ENCODE measurements at places on chromosomes 5 and 9.

- DNase-seq = no peak
Measured at GRCh38 chr5:168908207-168908606, 329.0 kb upstream of the PANK3 start.

GRCh38 chr9:124222918-124223720, 34.6 kb upstream of the NEK6 start:
- no peak for DNase-seq

GRCh38 chr5:110768138-110768860, 29.5 kb downstream of the SLC25A46 start:
- DNase-seq = no peak

GRCh38 chr9:132609829-132610228, 27.4 kb downstream of the BARHL1 start:
- no peak for DNase-seq

GRCh38 chr5:120604884-120605283, 140.8 kb downstream of the PRR16 start:
- DNase-seq = no peak

GRCh38 chr9:79809931-79810330, 238.2 kb downstream of the TLE4 start:
- DNase-seq = no peak

DNA sequence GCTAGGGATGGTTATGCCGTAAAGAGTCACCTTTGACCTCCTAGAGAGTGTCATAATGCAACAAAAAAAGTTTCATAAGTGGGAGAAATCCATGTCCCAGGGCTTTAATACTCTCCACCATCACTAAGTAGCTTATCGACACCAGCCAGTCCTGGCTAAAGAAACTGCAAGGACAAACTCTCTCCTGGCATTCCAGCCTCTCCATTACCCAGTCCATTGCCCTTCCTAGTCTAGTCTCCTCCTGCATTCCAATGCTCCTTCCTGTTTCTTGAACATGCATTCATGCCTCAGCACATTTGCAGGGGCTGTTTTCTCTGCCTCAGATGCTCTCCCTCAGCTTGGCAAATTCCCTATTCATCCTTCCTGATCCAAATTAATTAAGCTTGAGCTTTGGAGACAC, 364.1 kb downstream of the BRINP1 start:
- DNase-seq = no peak

GRCh38 chr9:91458906-91459305, 35.3 kb upstream of the NFIL3 start:
- DNase-seq = no peak

DNA sequence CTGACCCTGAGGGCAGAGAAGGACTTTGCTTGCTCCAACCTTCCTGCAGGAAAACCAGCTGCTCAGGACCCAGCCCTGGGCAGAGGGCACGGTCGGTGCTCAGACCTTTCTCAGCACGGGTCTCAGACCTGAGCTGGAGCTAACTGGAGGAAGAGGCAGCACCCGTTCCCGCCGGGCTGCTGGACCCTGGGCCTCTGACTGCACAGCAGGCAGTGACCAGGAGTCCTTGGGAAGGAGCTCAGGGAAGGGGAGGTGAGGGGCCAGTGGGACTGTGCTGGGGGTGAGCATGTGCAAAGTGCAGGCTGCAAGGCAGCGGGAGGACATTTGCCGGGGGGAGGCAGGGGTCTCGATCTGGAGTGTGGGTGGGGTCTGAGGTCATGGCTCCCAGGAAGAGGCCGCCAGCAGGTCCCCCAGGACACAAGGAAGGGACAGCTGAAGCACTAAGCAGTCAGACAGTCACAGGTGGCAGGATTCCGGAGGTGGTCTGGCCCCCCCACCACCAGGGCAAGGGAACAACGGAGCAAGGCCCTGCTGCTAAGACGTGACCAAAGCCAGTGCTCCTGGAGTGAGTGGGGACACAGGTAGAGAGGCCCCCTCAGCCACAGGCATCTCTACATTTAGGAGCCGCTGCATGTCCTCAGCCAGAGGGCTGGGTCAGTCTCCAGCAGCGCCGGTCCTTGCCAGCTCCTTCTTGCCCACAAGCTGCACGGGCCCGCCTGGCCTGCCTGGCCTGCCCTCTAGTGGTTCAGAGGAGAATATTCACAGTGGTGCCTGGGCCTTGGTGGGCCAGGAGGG, 4.8 kb upstream of the DPM2 start:
- DNase-seq = no peak

- DNase-seq = no peak
Measured at GRCh38 chr9:127776924-127777289, 1.6 kb downstream of the SH2D3C start.

GRCh38 chr9:75175395-75175794, 87.1 kb downstream of the OSTF1 start:
- no peak for DNase-seq

DNA sequence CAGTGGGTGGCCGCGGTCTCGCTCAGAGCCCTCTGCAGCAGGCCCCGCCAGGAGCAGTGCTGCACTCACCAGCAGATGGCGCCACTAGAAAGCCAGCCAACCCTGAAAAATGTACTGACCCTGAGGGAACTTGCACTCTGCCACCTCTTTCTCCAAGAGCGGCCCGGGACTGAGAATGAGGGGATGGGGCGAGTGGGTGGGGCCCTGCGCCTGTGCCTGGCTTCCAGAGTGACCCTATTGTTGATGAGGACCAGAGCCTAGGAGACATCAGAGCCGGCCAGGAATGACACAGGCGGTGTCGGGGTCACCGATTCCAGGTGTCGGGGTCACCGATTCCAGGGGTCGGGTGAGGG, 2.9 kb upstream of the IL17B start:
- DNase-seq = peak; percentile 59

DNA sequence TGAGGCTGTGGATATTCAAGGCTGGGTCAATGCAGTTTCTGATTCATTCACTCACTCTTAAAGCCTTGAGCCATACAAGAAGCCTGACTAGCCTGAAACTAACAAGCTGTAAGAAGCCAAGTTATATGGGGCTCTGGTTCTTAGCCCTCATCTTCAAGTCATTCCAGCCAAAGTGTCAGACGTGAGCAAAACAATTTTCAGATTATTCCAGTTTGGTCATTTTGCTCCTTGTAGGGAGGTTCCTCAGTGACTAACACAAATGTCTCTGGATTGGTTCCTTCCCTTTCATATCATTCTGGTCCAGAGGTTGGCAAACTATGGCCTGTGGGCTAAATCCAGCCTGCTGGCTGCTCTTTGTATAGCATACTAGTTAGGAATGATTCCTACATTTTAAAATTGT, 12.5 kb upstream of the SHOC1 start:
- no peak for DNase-seq

GRCh38 chr5:150644514-150644913, 4.1 kb downstream of the SYNPO start:
- no peak for DNase-seq

DNA sequence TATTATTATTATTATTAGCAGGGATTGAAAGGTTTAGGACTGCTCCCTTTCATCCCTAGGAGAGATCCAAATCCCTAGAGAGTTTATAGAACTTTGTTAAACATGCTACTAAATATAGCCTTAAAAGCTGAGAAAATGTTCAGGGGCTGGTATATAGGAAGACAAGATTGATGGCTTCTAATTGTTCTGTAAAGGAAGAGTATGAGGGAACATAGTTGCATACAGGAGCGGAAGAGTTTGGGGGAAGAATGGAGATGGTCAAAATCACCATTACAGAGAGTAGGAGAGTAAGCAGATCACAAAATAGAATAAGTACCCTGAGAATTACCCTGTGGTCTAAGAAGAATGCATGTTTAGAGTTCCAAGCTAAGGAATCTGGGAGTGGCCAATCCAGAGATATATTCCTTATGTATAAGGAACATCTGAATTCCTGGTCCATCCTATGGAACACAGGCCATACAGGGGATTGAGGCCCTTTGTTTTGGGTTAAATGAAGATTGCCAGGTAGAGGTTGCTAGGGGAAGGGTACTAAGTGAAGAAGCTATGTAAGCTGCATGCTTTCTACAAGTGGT, 158.0 kb upstream of the APC start:
- DNase-seq = no peak

DNA sequence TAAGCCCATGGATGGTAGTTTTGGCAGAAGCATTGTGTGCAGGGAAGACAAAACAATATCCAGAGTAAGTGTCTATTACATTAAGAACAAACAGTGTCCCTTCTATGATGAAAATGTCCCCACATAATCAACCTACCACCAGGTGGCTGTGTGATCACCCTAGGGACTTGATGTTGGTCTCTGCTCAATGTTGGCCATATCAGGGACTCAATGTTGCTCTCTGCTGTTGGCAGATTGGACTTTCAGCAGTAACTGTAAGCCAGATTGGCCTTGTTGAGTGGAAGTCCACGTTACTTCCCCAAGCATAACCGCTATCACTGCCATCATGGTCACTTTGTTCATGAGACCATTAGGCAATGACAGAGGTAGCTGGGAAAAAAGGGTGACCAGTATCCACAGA, 52.8 kb upstream of the PRSS3 start:
- DNase-seq = no peak

- DNase-seq = no peak
Measured at GRCh38 chr5:134935711-134936602, 31.0 kb downstream of the PCBD2 start.

- no peak for DNase-seq
Measured at GRCh38 chr5:2986301-2986700, 234.8 kb upstream of the IRX2 start.

DNA sequence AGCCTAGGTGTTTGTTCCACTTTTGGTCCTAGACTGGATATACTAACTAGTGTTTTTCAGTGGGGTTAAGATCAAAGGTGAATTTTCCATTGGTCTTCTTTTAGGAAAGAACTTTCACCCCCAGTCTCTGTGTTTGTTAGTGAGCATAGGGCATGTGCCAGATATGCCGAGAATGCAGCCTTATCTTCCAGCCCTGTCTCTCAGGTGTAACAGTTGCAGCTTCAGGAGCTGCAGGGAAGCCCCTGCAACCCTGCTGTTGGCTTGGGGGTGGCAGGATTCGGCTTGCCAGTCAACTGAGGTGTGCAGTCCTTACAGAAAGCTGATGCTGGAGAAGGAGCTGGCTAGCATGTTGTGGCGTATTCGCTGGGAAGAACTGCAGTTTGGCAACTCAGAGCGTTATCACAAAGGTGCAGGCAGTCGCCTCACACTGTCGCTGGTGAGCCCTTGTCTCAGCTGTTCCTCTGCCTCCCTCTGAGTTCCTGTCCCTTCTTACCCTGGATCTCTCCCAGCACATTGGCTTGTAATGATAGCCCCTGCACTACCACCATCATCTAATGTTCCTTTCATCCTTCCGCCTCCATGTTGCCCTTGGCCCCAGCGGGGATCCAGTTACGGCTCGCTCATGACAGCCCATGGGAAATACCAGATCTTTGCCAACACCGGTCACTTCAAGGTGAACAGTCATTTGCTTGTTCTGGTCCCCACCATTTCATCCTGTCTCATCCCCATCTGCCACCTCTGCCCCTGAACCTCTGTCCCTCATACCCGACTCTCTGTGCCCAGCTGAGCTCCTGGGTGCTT, 10.1 kb downstream of the NPR2 start:
- DNase-seq = no peak

DNA sequence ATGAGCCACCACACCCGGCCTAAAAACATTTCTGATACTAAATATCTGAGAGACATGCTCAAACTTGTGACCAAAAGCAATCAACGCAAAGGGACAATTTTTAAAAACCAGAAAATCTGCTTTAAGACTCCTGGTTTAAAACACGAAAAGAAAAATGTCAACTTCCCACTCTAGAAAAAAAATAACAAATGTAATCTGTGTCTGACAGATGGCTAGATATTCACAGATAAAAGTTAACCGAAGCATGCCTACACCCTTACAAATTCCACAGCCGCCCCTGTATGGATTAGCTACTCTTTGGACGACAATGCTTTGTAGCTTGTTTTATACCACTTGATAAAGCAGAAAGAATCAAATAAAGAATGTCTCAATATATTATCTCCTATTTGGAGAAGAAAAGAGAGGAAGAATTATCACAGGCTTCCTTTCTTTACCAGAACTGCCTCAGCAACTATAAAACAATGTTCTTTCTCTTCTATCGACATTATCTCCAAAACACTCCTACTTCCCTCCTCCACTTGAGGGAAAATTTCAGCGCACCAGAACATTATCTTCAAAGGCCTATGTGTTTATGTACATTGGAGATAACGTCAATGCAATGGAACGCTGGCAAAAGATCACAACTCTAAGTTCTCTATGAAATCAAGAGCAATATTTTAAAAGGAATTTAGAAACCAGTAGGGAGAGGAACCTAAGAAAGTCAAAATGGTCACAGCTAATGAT, 26.2 kb downstream of the CEMIP2 start:
- DNase-seq = no peak

- no peak for DNase-seq
Measured at GRCh38 chr5:177535125-177535524, 18.4 kb upstream of the DDX41 start.

- DNase-seq = no peak
Measured at GRCh38 chr9:93955111-93955980, at the start of gene BARX1. BARX1 (minus strand) TSS chr9:93955355; CDS start chr9:93955146, 209 bp downstream.

- DNase-seq = no peak
Measured at GRCh38 chr5:61286446-61287132, 45.5 kb upstream of the ZSWIM6 start.

DNA sequence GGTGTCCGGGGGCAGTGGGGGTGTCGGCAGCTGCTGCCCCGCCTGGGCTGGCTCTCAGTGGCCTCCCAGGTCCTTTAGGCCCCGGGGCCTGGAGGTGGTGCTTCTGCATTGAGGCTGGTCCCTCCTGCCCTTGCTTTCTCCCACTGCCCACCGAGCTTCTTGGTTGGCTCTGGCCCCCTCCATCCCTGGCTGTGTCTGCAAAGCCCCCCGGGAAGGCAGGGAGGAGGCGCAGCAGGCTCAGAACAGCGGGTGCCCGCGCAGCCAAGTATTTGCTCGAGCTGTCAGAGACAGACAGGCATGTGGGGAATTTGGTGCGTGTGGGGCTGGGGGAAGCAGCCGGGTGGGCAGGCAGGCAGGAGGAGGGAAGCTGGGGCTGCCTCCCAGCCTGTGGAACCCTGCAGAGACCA, 11.5 kb downstream of the CXXC5 start:
- DNase-seq = no peak

DNA sequence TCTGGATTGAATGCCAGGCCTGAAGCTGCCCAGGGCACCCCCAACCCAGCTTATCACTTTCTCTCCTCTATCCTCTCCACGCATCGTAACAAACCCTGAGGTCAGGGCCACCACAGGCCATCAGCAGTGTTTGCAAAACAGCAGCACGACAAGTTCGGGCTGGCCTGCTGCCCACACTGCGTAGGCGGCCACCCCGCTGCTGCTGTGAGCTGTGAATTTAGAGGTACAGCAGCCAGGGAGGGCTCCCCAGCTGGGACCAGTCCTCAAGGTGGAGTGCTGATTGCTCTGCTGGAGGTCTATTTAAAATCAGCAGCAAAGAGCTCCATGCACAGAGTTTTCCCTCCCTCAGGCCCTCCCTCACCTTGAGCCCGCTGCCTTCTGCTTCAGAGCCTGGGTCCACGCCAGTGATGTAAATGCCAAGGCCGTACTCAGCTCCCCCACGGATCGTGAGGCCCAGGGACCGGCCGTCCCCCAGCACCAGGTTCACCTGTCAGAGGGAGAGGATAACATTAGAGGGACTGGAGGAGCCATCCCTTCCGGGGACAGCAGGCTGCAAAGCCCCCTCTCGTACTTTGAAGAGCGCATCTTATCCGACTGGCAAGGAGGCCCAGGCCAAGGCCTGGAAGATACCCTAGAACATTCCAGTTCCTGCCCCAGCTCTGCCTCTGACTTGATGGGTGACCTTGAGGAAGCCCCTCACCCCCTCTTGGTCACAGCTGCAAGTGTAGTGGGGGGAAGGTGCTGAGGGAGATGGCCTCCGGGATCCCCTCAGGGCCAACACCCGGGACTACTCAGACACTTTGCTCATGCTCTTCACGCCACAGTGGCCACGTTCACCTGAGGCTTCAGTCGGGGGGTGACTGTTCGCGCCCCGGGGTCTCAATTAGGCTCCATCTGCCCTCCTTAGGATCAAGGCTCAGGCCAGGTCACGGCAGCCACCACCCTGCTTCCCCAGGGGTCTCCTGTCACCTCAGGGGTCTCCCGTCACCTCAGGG, 39.1 kb downstream of the WHRN start:
- DNase-seq = no peak

Measured in stimulated activated CD8-positive, alpha-beta memory T cell treated with anti-CD3 and anti-CD28 coated beads, Interleukin-15, amount 100 ng/mL, for 24 hours (primary cell).